ENCODE measurements at places on chromosomes 12 and 14. TPM values are rescaled to one million over a fixed set of nuclear protein-coding genes. Genes with fewer than 3 reads are reported as not detected.

DNA sequence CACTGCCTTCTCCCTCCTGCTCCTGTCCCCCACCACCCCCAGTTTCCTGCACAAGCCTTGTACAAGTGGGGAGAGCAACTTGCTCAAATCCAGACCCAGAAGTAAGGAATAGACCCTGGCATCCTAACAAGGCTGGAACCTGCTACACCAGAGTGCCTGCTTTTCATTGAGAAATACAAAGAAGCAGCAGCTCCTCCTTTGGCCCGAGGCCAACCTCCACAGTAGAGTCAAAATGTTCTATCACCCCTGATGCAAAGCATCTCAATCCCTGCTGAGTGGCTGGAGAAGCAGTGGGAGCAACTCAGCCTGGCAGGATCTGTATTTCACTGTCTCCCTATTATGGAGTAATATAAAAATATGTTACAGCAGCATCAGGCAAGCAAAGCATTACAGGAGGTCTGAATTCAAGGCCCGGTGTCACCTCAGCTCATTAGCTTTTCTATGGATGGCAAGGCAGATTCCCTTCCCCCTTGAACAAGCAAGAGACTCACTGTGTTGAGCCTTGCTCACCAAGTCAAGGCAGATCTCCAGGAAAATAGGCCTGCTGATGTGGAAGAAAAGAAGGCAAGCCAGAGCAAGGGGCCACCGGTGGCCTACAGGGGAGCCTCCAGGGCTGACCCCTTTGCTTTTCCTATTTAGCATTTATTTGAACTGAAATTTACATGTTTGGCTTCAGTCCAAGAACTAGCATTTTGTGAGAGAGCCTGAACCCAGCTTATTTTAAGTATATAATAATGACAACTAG is 186.3 kb upstream of the EGLN3 start:
- peaks cover 5% of the 10 kb centered on the region for H3K4me1 ChIP-seq
- H3K27me3 ChIP-seq = no peaks in the 10 kb centered on the region
- no peak overlapping the region for H3K27ac ChIP-seq
- no peak overlapping the region for H3K4me3 ChIP-seq

Gene RPGRIP1
- total RNA-seq = not detected

Gene SERPINA6
- 0.69 TPM for total RNA-seq

DNA sequence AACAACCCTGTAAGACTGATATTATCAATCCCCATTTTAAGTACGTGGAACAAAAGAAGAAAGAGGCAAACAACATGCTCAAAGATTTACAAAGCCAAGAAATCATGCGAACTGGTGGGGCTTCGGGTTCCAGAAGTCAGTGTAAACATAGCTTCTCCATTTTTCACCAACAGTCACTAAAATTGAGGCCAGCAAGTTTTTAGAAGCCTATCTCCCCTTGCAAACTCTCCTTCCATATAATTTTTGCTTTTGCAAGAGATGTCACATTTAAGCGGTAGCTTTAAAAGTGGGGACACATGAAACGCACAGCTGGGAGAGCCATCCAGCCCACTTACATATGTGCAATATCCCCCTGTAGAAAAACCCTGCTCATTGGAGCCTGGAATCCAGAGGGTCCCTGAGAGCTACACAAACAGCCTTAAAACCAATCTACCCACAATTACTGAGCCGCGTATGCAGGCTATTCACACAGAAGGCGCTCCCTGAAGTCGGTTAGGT is 797 bp downstream of the SLC11A2 start:
- no peaks in the 10 kb centered on the region for H3K36me3 ChIP-seq
- H3K4me1 ChIP-seq = peaks cover 33% of the 10 kb centered on the region
- no peak for DNase-seq
- no peaks in the 10 kb centered on the region for H3K27me3 ChIP-seq
- peak overlapping the region; percentile 95 for H3K4me3 ChIP-seq
- H3K27ac ChIP-seq = peak overlapping the region; percentile 99

- DNase-seq = no peak
- no peak overlapping the region for H3K27ac ChIP-seq
- H3K4me1 ChIP-seq = peaks cover 18% of the 10 kb centered on the region
- H3K27me3 ChIP-seq = no peaks in the 10 kb centered on the region
- H3K4me3 ChIP-seq = no peak overlapping the region
These were observed 109.5 kb downstream of the AEBP2 start for GRCh38 chr12:19548834-19549233.
